Large intestine (tissue), 12 donors: ENCODE measurements at places on chromosomes 1 and 21.

DNA sequence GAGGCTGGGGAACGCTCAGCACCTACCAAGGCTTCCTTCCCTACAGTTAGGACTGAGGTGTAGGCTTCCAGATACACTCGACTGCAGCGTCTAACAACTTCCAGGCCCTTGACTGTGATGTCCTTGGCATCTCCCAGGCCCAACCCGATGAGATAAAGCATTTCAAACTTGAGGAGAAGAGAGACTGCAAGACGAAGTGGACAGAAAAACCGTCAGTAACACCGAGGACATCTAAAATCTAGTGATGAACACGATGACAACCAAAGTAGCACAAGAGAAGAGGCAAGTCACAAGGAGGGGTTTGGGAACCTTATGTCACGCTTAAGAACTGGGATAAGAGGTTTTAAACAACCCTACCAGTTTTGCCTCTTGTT is 314 bp downstream of the DPH5 start:
- no peak for DNase-seq

DNA sequence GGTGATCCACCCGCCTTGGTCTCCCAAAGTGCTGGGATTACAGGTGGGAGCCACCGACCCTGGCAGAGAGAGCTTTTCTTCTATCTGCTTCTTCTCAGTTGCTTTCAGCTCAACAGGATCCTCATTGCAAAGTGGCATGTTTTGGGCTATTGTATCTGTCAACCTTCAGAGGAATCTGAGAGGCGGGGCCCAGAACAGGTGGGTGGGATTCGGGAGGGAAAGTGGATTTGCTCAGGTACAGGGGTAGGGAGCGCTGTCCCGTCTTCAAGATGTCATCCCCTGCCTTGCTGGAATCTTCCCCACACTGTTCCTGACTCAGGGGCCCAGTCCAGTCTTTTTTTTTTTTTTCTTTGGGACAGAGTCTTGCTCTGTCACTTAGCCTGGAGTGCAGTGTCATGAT is 26.9 kb upstream of the RCC2 start:
- no peak for DNase-seq

DNA sequence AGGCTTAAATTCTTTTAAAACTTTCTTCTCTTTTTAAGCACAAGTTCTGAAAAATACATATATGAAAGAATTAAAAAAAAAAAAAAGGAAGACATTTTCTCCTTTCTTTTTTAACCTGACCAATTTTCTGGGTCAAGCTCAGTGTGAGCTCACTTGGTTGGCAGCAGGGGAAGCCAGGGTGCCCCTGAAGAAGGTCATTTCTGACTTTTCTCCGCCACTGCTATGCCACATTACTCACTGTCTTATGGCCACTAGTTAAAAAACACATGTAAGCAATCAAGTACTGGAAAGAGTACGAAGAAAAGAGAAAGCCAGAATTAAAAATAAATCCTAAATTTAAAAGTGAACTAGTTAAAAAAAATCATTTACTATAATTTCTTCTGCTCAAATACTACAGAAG is 275.0 kb downstream of the NEGR1 start:
- DNase-seq = no peak

DNA sequence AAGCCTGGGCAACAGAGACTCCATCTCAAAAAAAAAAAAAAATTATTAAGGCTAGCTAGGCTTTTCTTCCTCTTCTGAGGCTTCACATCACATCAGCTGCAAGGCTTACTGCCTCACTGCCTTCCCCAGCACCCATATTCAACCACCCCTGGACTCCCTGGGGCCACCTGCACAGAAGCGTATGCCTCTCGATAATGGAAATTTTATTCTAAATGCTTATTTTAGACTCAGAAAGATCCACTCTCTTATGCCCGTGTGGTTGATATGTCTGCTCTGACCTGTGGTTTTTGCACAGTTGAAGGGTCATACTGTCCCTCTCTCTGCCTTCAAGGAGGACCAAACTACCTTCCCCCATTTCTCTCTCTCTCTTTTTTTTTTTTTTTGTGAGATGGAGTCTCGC is 1.5 kb upstream of the FCRLA start:
- DNase-seq = no peak

DNA sequence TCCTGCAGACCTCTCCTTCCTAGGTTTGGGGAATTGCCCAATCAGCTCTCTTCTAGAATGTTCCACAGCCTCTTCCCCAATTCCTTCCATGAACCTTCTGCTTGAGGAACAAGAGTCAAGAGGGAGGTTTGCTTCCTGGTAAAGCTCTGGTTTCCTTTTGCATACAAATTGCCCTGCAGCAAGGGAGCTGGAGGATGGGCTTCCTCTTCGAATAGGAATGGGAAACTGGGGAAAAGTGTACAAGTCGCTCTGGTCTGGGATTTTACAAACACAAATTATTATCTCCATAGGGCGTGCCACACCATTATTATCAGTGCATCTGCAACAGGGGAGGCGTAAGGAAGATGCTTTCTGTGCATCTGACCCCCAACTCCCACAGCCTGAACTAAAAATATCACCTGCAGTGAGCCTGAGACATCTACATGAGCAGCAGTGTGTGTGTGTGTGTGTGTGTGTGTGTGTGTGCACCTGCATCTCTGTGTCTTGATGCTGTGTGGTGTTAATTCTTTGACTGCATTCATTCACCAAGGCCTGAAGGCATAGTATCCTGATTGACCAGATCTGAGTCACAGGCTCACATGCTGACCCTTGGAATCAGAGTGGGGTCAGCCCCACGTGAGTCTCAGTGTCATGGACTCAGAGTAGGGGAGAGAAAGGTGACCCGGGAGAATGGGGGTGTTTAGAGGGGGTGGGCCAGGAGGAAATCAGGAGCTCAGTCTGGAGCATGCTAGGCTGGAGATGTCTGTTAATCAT is 272.9 kb downstream of the KAZN start:
- no peak for DNase-seq

GRCh38 chr1:154808909-154809262 is 61.2 kb downstream of the KCNN3 start:
- DNase-seq = no peak

- no peak for DNase-seq
Measured at GRCh38 chr21:44269090-44269489, 7.4 kb upstream of the DNMT3L start.
